ENCODE measurements at places on chromosomes 5 and 9.

GRCh38 chr9:2741441-2742158 is 24.3 kb downstream of the KCNV2 start:
- no peak for DNase-seq

DNA sequence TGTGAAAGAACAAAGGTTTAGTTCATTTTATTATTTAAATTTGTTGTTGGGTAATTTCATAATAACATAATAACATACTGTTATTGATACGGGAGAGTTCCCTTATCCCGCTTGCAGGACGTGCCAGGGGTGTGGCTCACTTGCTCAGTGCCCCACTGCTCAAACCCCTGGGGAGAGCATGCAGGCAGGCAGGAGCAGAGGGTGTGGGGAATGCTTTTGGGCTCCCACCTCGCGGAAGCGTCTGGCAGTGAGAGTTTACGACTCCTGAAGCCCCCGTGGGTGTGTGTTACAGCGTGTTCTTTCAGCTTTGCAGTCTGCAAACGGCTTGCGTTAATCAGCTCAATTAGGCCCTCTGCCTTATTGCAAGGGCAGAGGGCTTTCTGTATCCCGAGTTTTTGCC is 675.9 kb downstream of the SEMA5A start:
- DNase-seq: no peak

GRCh38 chr5:107293541-107294210 is 377.1 kb downstream of the EFNA5 start:
- DNase-seq: no peak

- DNase-seq: no peak
Observed at GRCh38 chr9:26399556-26399955, 493.0 kb downstream of the CAAP1 start.

GRCh38 chr5:128376577-128376976 is 161.5 kb downstream of the FBN2 start:
- no peak for DNase-seq

DNA sequence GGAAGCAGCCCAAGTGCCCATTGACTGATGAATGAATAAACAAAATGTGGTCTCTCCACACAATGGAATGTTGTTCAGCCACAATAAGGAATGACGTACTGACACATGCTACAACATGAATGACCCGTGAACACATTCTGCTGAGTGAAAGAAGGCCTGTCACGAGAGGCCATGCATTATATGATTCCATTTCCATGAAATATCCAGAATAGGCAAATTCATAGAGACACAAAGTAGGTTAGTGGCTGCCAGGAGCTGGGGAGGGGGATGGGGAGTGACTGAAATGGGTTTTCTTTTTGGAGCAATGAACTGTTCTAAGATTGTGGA is 41.4 kb downstream of the BICD2 start:
- no peak for DNase-seq

DNA sequence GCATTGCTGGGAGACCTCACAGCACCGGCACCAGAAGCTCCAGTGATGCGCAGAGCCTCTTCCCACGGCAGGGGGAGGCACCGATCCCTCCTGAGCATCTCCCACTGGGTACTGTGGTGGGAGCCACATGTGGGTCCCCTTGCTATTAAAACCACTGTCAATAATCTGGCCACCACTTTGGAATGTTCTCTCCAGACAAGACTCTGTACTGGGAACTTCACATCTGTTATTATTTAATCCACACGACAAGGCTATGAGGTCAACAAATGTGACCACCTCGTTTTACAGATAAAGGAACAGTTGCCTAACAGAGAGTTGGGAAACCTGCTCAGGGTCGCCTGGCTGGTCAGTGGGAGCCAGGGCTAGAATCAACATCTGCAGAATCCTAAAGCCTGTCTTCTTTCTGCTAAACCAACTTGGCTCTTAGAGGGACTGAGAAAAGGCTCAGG is 72.7 kb downstream of the EPB41L4B start:
- peak; percentile 40 for DNase-seq

GRCh38 chr9:37710046-37710445 is 43.6 kb upstream of the TRMT10B start:
- DNase-seq: no peak

GRCh38 chr5:172284611-172284980 is 1.0 kb upstream of the UBTD2 start:
- DNase-seq: no peak

DNA sequence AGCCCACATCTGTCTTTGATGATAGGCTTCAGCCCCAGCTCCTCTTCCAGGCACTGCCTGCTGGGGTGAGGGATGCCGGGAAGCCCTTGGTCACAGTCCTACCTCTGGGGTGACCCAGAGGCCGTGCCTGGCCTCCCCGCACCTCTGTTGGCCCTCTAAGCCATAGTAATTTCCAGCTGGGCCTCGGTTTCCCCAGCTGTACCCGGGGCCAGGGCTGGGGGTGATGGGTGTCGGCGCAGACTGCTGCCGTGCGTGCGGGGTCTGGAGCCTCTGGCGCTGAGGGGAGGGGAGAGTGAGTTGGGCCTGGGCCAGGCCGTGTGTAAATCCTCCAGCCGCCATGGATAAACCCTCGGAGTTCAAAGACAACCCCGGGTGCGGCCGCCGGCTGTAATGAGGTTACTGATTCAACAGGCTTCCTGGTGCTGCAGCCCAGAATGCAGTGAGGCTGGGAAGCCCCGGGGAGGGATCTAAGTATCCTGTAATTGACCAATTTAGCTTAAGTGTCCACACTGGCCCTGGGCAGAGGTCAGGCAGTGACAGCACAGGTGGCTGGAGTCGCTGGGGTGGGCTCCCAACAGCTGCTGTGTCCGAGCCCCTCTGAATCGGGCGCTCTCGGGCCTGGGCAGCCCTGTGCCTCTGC is 7.1 kb downstream of the RXRA start:
- DNase-seq: no peak

- no peak for DNase-seq
Observed at GRCh38 chr5:145130996-145131395, 704.1 kb downstream of the PRELID2 start.
